Right atrium auricular region (tissue), 2 donors: ENCODE measurements at places on chromosomes 2 and 18. TPM values are rescaled to one million over a fixed set of nuclear protein-coding genes. Genes with fewer than 3 reads are reported as not detected.

GRCh38 chr2:47599171-47599570 is 183.8 kb upstream of the MSH6 start:
- DNase-seq: no peak

DNA sequence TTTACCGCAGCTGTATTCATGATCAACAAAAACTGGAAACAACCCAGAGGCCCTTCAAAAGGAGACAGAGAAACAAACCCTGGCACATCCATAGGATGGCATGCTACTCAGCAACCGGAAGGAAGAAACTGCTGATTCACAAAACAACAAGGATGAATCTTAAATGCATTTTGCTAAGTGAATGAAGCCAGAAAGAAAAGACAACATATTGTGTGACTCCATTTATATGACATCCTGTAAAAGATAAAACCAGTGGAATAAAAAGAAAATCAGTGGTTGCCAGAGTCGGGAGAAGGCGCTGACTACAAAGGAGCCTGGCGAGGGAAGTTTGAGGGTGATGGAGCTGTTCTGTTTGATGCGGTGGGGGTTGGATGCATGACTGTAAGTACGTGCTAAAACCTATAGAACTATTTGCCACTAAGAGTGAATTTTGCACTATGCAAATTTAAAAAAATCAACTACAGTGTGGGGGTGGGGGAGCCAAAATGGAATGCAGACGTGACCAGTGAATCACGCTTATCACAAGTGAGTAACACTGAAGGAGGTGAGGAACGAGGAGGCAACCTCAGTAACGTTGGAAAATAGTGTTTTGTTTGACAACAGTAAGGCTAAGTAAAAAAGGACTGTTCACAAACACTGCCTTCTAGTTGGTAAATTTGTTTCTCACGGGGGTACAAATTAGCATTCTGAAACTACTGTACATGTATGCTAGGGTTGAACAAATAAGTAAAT is 108.9 kb downstream of the INHBB start:
- DNase-seq: no peak

- no peak for DNase-seq
These were observed 25.2 kb downstream of the HRH4 start for GRCh38 chr18:24485681-24486080.

- DNase-seq: no peak
These were observed 811.1 kb upstream of the SALL3 start for GRCh38 chr18:78168526-78168925.

DNA sequence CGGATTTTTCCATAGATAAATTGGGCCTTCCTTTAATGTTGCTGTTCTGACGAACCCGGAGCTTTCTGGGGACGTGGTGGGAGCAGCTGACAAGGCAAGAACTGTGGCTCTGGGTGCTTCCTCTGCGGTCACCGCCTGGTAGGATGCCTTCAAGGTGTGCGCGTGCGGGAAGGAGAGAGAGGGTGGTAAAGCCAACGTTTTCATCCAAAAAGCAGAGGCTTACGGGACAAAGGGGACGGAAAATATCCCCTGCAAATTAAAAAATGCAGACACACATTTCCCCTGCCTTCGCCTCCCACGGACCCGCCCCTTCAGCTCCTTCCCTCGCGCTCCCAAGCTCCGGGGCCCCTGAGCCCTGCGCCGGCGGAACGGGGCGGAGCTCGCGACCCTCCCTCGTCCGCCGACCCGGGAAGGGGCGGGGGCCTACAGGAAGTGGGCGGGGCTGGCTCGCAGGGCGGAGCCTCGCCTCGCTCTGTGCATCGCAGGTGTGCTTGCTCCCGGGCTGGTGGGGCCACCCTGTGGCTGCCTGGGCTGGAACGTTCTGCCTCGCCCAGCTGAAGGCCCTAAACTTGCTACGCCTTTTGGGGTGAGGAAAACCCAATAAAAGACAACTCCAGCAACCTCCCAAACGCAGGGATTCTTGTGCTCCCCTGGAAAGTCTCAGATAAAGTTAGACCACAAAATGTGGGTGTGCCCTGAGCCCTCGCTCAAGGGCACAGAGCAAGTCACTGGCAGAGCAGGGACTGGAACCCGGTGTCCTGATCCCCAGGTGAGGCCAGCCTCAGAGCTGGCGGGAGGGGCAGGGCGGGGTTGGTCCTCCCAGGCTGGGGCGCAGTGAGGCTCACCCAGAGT is 25.4 kb upstream of the SLC66A3 start:
- DNase-seq: no peak

DNA sequence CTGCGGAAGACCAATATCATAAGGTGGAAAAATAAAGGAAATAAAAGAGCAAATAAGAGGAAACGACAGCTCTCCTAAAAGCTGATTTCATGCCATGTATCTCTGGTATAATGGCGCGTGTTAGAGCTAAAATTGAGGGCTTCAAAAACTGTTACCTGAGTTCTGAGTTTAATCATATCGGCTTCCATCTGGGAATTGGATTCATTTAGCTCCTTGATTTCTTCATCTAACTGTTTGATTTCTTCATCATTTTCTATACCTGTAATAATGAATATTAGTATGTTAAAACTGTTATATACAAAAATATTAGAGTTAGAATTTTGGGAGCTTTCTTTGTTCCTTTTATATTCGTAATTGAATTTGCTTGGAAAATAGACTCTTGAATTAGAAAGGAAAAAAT is 57.2 kb upstream of the PXDN start:
- DNase-seq: no peak

DNA sequence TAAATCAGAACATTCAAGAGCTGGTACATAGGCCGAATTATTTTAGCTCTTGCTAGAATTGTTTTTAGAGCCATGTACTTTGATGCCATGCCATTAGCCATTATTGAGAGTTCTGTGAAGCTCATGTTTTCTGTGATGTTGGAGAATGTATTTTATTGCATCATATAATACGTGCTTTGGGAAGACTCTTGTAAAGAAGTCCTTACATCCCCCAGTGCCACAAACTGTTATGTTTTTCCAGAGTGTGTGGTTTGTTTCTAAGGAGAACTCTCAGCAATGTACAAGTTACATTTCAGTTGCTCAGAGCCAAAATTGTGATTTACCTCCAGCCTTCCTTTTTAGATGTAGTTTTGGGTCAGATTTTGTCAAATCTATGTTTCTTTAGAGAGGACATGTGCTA is 148.6 kb downstream of the HAUS1 start:
- no peak for DNase-seq

GRCh38 chr2:65842104-65842503 is 409.7 kb upstream of the SPRED2 start:
- no peak for DNase-seq

- DNase-seq: no peak
These were observed 56.9 kb upstream of the SPRED2 start for GRCh38 chr2:65489269-65489668.

GRCh38 chr18:6624661-6625311 is 104.7 kb upstream of the ARHGAP28 start:
- no peak for DNase-seq

The ZNF521 gene
- 37.5 TPM for total RNA-seq

The GLI2 gene
- total RNA-seq: 1.5 TPM

The KLHL41 gene
- total RNA-seq: 122 TPM

The ALLC gene
- total RNA-seq: not detected

The TRABD2A gene
- total RNA-seq: 1.2 TPM

The ANKRD29 gene
- 2.2 TPM for total RNA-seq

The ERMN gene
- total RNA-seq: not detected

The AP1S3 gene
- total RNA-seq: 3.5 TPM
